Activated naive CD4-positive, alpha-beta T cell (primary cell): ENCODE measurements at places on chromosomes 7 and 10.

- DNase-seq = no peak
These were observed 1101.1 kb downstream of the SORCS3 start for GRCh38 chr10:105742184-105742583.

DNA sequence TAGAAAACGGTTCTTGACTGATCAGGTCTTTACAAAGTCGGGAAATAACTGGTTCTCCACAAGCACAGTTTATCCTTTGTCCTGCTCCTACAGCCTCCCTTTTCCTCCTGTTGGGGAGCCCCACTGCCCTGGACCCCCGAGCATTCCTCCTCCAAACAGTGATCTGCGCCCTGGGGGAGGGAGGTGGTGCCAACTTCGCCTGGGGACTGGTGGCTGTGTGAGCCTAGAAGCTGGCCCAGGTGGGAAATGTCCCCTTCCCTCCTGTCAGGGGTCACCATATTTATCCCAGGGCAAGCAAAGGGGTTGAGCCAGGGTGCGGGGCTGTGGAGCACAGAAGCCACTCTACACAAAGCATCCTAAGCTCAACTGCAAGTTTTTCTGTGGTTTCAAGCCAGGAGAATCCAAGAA lies 5.2 kb downstream of the HMX3 start:
- no peak for DNase-seq

- DNase-seq = no peak
These were observed 249.6 kb downstream of the ELFN1 start for GRCh38 chr7:1919539-1920265.

GRCh38 chr7:13174991-13175390 lies 487.6 kb downstream of the ARL4A start:
- DNase-seq = no peak
